ENCODE measurements at places on chromosomes 16 and 17. TPM values are rescaled to one million over a fixed set of nuclear protein-coding genes. Genes with fewer than 3 reads are reported as not detected.

GRCh38 chr17:37610971-37611370 lies 1.8 kb upstream of the SYNRG start:
- DNase-seq, result no peak

GRCh38 chr17:81044764-81045589 lies 10.0 kb downstream of the BAIAP2 start:
- DNase-seq, result peak; percentile 88

- no peak for DNase-seq
Measured at GRCh38 chr16:4365014-4365406, 6.6 kb upstream of the VASN start.

DNA sequence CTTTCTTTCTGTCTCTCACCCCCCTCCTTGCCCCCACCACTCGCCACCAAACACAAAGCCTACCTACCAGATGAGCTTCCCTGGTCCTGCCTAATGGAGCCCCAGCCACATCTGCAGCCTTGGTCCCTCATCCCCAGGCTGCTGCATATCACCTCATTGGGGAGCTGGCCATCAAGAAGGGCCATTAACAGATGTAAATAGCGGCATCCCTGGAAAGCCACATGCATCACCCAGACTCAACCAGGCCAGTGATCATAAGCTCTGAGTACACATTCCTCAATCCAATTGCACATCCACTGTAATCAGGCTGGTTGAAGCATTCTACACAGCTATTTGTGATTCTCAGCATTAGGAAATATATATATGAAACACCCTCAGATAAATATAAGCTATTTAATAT lies 211.7 kb upstream of the C17orf78 start:
- peak; percentile 22 for DNase-seq

DNA sequence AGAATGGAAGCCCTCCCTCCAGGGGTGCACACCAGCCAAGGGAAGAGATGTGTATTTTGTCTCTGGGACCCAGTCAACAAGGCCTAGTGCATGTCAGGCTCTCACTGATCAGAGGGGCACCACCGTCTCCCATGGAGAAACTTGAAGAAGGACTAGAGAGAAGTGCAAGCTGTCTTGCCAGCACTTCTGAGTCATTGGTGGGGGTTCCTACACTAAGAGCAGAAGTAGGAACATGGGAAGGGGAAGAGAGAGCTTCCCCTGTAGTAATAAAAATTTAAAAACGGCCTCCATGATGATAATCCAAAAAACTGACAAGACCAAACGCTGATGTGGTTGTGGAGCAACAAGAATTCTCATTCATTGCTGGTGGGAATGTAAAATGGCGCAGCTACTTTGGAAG lies 46.3 kb downstream of the DYNLRB2 start:
- DNase-seq, result no peak

GRCh38 chr17:9403257-9403656 lies 172.4 kb downstream of the STX8 start:
- DNase-seq, result no peak

DNA sequence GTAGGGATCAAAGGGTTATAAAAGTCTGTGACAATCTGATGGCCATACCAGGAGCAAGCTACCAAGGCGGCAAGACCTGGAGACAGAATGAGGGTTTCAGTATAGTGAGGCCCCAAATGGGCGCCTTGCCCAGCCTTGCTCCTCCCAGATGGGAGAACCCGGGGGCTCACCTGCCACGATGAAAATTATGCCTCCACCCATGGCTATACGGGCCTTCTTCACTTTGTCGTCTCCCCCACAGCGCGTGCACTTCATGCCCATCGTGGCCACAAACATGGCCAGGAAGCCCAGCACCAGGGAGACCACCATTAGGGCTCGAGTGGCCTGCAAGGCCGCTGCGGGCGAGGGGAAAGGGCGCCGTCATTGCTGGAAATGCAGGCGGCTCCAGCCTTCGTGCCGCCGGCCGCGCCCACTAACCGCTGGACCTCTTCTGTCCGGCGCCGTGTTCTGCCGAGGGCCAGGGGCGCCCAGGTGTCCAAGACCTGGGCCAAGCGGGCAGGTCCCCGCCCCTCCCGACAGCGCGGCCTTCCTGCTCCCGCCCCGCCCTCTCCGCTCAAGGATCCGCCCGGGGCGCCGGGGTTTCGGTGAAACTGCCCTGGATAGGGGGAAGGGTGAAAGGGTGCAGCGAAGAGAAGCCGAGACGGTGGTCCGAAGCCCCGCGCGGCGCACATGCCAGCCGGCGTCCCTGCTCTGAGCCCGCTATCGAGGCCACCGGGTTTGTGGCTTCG lies 1.5 kb downstream of the CLDN7 start:
- DNase-seq, result no peak

DNA sequence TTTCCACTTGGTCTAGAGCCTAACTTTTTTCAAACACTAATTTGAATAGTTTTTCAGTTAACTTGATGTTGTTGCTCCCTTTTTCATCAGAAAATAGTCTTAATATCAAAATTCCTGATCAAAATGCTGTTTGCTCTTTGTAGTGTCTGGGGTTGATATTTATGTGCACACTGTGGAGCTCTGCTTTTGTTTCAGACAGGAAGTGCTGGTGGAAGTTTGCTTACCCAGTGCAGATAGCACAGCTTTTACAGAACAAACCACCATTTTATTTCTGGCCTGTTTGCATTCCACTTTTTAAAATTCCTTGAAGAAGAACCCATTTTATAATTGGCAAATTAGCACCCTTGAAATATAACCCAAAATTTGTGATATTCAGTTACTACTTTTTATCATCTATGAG lies 125.4 kb downstream of the MRTFB start:
- peak; percentile 12 for DNase-seq

The WNT3 gene
- polyA plus RNA-seq, result 7.6 TPM

The LAT gene
- 8.6 TPM for polyA plus RNA-seq

The CLEC19A gene
- polyA plus RNA-seq, result not detected

The HSD17B1 gene
- 1.3 TPM for polyA plus RNA-seq

The PGS1 gene
- polyA plus RNA-seq, result 106 TPM

The RGS11 gene
- polyA plus RNA-seq, result 10.0 TPM

The SSTR5 gene
- not detected for polyA plus RNA-seq

All from SK-N-SH (cell line).